ENCODE measurements at places on chromosomes 2 and 18.
A peak's percentile ranks its signal among the peaks of the same experiment; 100 is the strongest.

GRCh38 chr2:203551778-203552177 lies 16.7 kb upstream of the RAPH1 start:
- DNase-seq, result peak; percentile 15

DNA sequence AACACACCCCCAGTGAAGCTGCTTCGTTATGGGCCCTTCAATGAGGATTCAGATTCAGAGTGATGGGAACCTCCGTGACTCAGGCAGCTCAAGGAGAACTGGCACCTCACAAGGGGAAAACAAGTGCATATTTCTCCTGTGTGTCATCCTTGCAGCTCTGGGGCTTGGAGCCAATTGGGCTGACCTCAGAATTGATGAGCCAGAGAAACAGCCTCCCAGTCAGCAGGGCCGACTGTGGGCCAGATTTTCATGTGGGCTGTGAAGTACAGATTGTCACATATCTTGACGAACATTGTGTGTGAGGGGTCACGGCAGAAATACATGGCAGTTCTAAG lies 189.6 kb upstream of the SP5 start:
- peak; percentile 66 for DNase-seq

GRCh38 chr2:173739006-173739405 lies 226.2 kb downstream of the SP3 start:
- no peak for DNase-seq

GRCh38 chr2:120715353-120715752 lies 20.3 kb upstream of the GLI2 start:
- DNase-seq, result no peak

GRCh38 chr2:67709835-67710234 lies 312.7 kb downstream of the ETAA1 start:
- DNase-seq, result no peak

GRCh38 chr2:40436093-40436475 lies 15.8 kb downstream of the SLC8A1 start:
- no peak for DNase-seq

DNA sequence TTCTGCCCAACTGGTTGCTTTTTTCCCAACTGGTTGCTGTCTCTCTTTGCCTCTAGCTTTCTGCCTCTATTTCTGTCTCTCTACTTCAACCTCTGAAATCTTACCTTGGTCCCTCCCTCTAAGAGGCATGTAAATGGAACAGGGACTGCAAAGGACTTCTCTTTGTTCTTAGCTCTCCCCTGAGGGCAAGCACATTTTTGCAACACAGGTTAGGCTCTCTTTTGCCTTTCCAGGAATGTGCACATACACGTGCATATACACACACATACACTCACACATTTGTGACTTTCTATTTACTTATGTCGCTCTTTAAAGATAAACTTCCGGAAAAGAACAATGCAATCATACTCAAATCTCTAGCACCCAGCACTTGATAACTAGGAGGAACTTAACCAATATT lies 262.6 kb upstream of the DDX18 start:
- no peak for DNase-seq

DNA sequence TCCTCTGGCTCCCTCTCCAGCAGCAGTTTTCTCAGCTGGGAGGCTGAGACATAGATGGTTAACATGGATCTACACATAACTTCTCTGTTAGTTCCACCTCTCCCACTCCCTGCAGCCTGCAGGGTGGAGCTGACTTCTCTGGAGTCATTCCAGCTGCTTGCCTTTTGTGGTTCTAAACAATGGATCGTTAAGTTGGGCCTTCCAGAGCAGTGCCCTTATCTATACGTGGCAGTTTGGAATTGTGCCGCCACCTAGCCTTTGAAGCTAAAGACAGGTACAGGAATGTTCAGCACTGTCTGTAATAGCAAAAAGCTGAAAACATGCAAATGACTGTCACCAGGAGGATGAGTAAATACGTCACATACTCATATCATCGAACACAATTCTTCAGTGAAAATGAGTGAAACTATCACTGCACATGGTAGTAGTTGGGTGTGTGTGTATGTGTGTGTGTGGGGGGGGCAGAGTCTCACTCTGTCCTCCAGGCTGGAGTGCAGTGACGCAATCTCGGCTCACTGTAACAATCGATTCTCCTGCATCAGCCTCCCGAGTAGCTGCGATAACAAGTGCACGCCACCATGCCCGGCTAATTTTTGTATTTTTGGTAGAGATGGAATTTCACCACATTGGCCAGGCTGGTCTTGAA lies 50.3 kb downstream of the SH2D6 start:
- DNase-seq, result peak; percentile 99
